ENCODE measurements at places on chromosomes 12 and 14.

DNA sequence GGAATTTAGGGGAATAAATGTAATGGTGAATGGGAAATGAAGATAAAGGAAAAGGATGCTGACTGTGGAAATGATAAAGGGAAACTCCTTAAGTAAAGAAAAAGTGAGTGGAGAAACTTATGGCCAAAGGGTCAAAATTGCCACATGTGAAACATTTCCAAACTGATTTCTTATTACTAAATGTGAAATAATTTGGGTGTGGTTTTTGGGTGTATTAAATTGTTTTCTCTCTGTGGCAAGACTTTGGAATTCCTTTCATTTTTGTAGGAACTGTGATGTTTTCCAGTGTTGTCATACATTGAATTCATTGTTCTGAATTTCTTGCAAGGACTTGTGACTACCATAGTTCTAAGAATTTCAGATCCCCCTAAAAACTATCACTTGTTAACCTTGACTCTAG is 1891.5 kb upstream of the SEL1L start:
- no peak for DNase-seq

DNA sequence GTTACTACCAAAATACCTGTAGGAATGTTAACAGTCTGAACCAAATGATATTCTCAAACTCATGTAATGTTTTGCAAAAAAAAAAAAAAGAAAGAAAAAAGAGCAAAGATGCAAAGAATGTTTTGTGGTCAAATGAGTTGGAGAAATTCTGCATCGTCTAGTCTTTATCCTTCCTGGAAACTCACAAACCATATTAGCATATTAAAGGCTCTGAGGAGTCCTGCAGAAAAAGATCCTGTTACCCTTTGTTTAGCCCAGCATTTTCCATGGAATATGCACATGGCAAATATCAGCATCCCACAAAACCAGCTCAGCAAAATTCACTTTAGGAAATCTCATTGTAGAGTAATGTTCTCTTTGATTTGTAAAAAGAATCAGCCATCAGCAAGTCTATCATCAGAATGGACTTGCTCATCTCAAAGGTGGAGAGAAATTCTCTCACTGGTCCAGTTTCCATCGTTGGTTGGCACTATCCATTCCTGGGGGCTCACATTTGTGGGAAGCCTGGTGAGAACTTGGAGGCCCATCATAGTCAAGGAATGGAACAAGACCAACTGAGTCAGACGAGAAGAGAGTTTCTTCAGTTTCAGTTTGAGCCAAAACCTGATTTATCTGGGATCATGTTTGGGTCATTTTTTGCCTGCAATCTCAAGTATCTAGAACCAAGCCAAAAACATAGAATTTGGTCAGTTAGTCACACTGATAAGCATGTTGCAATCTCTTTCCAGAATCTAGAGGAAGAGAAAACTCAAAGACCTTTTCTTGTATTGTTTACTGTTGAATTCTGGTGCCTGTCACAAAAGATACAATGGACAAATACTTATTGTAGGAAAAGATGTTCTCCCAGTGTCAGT is 129.8 kb downstream of the TBX5 start:
- DNase-seq: no peak

GRCh38 chr14:75726321-75726720 is 65.3 kb downstream of the TTLL5 start:
- no peak for DNase-seq

GRCh38 chr12:89824822-89825221 is 116.2 kb upstream of the ATP2B1 start:
- DNase-seq: no peak

DNA sequence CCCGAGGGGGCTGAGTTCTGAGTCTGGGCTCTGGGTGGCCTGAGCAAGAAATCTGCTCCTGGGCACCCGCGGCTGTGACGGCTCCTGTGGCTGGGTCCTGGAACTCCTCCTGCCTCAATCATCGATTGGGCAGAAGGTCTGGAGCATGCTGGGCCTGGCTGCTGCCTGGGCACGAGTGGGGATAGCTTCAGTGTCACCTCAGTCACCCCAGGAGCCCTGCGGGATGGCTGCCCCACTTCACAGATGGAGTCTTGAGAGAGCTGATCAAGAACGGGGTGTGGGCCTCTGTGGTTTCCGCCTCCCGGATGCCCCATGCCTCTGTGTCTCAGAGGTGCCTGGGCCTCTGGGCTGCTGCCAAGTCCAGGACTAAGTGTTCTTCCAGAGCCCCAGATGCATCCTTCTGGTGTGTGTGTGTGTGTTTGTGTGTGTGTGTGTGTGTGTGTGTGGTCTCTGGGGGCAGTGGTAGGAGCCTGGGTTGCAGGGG is 185.6 kb upstream of the C14orf180 start:
- DNase-seq: no peak

GRCh38 chr14:38752750-38753149 is 350.3 kb downstream of the SEC23A start:
- DNase-seq: no peak

DNA sequence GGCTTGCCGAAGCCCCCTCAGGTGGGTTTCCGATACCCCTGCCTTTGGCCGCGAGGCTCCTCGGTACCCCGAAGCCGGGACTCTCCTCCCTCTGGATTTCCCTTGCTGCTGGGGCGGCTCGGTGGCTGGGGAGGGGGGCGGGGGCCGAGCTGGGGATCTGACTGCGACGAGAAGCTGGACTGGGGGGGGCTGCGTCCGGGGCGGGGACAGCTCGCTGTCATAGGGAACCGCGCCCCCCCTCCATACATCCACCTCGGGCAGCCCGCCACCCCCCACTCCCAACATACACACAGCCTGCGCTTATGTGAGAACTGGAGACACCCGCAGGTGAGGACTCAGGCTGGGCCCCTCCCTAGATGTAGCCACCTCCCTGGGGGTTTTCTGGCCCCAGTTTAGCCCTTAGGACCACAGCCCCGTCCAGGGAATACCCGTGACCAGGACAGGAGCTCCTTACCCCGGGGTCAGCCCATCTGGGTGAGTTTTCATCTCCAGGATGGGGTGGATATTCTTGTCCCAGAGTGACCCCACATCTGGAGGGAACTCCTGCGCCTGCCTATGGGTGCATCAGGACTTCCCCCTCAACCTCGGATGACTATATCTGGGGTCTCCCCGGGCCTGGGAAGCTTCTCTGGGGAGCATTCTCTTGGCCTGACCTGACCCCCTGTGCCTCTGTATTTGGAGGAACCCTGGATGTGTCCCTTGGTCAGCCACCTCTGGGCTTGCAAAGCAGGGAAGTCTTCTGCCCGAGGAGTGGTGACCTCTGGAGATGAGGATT is 687 bp downstream of the ASIC1 start:
- no peak for DNase-seq

- DNase-seq: no peak
These were observed 116.0 kb upstream of the LRIG3 start for GRCh38 chr12:59036347-59036746.

DNA sequence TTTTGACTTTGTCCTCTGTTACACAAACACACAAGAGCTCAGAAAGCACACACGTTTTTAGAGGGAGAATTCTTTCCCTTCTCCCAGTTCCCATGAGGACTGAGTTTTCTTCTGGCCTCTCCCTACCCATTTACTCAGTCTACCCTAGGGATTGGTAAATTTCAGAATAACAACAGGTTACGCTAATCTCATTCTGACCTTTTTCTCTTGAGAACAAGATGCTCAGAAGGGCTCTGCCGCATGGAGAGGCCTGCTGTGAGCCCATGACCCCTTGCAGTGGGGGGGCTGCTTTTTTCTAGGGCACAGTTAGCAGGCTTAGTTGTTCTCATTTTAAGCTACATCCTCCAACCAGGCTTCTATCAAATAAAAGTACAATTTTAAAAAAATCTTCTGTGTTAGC is 69.5 kb downstream of the GPR135 start:
- no peak for DNase-seq

DNA sequence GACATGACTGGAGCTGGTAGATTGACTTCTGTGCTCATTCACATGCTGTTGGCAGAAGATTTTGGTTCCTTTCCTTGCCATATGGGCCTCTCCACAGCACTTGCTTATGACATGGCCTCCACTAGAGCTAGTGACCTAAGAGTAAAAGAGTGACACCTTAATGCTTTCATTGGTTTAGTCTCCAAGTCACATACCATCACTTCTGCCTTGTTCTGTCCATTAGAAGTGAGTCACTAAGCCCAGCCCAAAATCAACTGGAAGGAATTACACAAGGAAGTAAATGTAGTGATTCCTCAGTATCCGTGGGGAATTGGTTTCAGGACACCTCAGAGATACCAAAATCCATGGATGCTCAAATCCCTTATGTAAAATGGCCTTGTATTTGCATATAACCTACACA is 81.3 kb downstream of the PPHLN1 start:
- DNase-seq: no peak

DNA sequence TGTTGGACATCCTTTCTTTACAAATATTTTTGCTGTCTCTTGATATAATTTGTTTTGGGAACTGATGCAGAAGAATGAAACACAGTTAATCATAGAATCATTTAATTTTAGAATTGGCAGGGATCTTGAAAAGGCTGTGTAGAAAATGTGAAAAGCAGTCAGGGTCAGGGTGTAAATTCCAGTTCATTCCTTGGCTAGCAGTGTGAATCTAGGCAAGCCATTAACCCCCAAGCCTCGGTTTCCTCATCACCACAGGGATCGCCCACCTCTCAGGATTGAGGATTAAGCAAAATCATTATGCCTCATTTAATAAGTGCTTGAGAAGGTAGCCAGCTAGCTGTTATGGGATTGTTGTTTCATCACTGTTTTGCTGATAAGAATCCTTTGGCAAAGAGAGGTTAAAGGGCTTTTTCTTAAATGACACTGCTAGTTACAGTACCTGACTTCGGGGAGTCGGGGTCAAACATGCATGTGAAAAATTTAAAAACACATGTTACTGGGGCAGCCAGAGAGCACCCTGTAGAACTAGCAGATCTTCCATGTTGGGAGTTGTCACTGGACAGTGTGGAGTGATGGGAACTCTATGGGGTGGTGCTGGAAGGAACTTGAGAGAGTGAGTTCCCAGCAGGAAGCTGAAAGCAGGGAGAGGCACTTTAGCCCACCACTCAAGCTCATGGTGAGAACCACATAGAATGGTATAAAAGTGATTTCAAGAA is 10.7 kb downstream of the TNFRSF1A start:
- DNase-seq: no peak

GRCh38 chr14:20969336-20969735 is 14.0 kb downstream of the RNASE2 start:
- DNase-seq: no peak

GRCh38 chr14:21868442-21869046 is 194.9 kb upstream of the OR4E1 start:
- DNase-seq: peak; percentile 41

DNA sequence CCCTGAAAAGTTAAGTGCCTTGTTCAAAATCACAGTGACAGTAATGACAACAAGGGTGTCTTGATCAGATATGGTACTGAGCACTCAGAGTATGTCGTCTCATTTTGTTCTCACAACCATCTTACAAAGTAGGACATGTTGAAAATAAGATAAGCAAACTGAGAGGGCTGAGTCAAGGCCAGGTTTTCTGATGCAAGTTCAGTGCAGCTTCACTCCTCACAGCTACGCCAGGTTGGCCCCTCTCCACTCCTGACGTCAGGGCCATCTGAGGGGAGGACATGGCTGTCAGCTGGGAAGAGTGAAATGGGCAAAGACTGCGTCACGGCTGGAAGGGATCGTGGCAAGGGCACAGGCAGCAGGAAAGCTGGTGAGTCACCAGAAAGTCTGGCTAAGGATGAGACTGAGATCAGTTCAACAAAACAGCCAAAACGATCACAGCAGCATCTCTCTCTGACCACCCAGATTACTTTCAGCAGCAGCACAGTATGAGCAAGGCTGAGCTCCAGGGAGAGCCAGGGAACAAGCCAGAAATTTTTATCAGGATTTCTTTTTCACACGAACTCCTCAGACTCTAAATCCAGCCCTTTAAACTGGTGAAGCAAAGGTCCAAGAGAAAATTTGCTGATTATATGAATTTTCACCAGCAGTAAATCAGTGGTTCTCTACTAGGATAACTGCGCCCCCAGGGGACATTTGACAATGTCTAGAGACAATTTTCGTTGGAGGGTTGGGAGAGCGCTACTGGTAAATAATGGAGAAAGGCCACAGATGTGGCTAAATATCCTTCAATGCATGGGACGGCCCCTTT is 297.9 kb upstream of the AMIGO2 start:
- DNase-seq: no peak

DNA sequence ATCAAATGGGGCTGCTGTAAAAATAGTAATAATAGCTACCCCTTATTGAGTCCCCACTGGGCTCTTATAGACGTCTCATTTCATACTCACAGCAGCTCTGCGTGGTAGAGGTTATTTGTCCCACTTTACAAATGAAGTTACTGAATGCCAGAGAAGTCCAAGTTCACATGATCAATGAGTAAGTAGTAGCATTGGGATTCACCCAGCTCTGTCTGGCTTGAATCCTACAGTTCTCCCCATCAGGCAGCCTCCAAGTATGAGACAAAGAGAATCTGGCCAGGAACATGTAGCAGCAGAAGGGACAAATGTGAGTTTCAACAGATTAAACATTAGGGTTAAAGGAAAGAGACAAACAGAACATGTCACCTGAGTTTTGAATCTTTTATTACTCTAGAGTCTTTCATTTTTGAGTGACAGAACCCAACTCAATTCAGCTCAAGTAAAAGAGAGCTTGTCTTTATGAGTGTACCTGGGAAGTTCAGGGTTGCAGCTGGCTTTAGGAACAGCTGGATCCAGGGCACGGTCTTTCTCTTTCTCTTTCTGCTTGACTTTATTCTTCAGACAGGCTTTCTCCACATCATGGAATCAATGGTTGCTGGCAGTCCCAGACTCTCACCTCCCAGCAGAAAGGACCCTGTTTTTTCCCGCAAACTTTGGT is 64.1 kb upstream of the JDP2 start:
- DNase-seq: no peak

GRCh38 chr12:128797119-128798118 is 26.3 kb downstream of the SLC15A4 start:
- DNase-seq: no peak

DNA sequence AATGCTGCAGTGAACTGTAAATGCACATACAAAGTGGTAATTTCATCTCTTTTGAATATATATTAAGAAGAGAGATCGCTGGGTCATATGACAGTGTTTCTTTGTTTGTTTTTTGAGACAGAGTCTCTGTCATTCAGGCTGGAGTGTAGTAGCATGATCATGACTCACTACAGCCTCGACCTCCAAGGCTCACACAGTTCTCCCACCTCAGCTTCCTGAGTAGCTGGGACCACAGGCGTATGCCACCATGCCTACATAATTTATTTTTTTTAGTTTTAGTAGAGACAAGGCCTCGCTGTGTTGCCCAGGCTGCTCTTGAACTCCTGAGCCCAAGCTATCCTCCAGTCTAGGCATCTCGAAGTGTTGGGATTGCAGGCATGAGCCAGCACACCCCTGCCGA is 62.4 kb upstream of the ACSS3 start:
- no peak for DNase-seq

- no peak for DNase-seq
These were observed 62.6 kb upstream of the BICD1 start for GRCh38 chr12:32043928-32044549.

- no peak for DNase-seq
These were observed 11.7 kb upstream of the BATF start for GRCh38 chr14:75510547-75510946.

DNA sequence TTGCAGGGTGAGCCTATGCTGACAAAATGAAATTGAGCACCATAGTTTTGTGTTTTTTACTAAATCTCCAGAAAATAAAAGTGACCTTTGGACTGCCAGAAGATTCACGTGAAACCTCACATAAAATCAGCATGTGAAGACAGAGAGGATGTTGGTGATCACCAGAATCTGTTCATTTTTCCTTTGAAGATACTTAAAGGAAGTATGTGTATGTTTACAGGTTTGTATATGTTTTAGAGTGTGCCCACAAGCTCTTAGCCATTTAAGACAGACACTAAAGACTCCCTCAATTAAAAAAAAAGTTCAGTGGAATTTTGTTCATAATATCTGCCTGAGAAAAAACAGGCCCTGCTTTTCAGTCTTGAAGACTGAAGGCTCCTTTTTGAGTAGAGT is 25.9 kb downstream of the DDX47 start:
- DNase-seq: no peak

GRCh38 chr14:66281036-66281776 is 205.0 kb upstream of the CCDC196 start:
- DNase-seq: no peak

All from stimulated activated CD4-positive, alpha-beta T cell treated with anti-CD3 and anti-CD28 coated beads, Interleukin-1b, Interleukin-23, amount 100 ng/mL, for 1 hour (primary cell).